Stimulated activated CD4-positive, alpha-beta T cell treated with anti-CD3 and anti-CD28 coated beads, Interleukin-1b, Interleukin-23, amount 100 ng/mL, for 1 hour (primary cell): ENCODE measurements at places on chromosomes 7 and 10.

DNA sequence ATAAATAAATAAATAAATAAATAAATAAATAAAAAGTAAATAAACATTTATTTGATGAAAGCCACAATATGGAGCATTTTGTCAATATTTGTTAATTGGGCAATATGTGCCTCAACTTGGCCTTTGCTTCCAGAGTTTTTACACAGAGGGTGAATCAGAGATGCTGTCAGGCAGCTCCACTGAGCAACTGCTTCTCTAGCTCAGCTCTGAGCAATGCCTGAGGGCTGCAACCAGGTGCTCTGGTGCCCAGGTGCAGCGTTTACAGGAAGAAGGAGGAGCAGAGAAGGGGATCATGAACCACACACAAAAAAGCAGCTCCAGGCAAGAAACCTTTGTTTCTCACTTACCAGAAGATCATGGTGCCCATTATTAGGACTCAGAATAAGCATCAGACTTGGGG lies 876.2 kb upstream of the AUTS2 start:
- no peak for DNase-seq

DNA sequence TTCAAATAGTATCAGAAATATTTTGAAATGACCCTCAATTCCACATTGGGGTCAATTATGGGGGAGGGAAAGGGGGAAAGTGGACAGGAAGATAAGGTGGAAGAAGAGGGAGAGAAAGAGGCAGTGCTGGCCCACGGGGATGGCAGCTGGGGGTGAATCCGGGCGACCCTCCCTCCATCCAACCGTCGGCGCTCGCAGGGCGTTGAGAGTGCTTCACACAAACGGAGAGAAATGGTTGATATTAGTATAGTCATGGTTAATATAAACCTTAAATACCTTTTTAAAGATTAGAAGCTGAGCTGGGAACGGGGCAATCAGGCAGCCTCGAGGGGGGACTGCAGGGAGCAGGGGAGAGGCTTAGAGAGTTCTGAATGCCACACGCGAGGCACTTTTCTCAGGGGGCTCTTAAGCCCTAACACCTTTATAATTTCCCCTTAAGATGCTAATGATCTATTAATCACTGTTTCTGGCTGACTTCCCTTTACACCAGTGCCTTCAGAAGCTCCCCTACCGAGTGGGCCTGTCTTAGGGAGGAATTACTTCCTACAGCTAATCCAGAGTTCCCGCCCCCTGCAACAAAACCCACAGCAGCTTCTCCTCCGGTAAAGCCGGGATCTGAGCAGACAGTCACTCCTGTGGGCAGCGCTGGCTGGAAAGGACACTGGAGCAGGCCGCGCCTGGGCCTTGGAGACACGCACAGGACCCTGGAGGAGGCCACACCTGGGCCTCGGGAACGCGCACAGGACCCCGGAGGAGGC lies 39.5 kb downstream of the PRKAG2 start:
- no peak for DNase-seq

GRCh38 chr7:30278376-30278775 lies 6.0 kb upstream of the ZNRF2 start:
- DNase-seq, result no peak

DNA sequence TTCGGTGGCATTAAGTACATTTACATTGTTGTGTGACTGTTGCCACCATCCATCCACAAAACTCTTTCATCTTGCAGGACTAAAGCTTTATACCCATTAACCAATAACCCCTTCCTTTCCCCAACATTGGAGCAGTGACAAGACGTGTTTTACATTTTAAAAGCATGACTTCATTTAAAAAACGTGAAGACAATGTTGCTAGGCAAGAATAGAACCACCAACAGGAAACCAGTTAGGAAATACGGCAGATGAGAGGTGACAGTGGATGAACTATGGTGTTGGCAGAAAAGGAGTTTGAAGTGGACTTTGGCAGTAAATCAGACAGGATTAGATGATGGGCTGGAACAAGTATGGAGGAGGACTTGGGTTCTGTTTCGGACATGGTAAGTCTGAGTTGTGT lies 17.0 kb downstream of the TMEM236 start:
- no peak for DNase-seq

GRCh38 chr7:28666154-28666553 lies 253.8 kb downstream of the CREB5 start:
- no peak for DNase-seq

DNA sequence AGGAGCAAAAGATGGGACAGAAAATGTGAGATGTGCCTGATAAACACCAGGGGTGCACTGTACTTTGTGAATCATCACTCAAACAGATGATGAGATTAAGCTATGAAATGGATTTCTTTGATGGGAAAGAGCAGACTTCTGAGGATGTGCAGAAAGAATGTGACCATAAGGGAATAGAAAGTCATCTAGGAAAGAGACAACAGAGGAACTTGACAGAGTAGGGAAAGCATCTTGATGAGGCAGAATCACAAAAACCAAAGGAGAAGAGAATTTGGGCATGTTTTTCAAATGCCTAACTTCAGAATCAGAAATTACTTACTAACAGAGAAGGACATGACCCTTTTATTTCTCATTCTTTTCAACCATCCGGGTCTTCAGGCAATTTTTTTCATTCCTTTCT lies 82.4 kb upstream of the LRRTM3 start:
- DNase-seq, result no peak

- DNase-seq, result no peak
Measured at GRCh38 chr10:88946965-88947590, 5.5 kb downstream of the ACTA2 start.

GRCh38 chr10:58177362-58177947 lies 90.2 kb downstream of the IPMK start:
- DNase-seq, result no peak

- no peak for DNase-seq
Measured at GRCh38 chr10:43126759-43127424, 11.4 kb upstream of the CSGALNACT2 start.
